HL-60 (cell line): ENCODE measurements at places on chromosomes 1 and 21.
A peak's percentile ranks its signal among the peaks of the same experiment; 100 is the strongest.

- no peak for DNase-seq
These were observed 6.2 kb upstream of the ACP6 start for GRCh38 chr1:147676311-147677085.

DNA sequence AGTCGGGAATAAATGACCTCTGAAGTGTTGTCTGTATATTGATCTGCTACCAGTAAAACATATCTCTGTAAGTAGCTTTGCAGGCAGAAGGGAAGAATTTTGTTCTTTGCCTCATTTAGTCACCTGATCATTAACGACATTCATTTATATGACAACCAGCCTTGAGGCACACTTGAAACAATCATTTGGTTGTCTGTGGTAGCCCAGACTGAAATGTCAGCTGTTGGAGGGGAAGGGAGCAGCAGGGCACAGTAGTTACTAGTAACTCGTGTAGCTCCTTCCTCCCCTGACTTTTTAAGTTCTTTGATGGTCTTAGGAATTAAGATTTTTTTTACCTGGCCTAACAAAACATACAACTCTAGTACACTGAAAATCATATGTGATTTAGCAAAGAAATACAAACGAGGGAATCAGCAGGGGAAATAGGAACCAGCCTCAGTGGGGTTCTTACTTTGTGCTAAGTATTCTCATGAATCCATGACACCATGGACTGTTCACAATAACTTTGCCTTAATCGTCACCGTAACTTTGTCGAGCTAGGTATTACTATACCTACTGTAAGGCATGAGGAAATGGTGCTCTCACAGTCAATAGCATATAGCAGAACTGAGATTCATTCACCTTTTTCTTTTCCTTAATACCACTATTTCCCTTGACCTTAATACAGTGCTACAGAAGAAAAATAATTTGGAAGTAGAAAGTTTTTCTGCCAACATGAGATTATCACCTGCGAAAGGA, 6.4 kb downstream of the IL12RB2 start:
- no peak for DNase-seq

DNA sequence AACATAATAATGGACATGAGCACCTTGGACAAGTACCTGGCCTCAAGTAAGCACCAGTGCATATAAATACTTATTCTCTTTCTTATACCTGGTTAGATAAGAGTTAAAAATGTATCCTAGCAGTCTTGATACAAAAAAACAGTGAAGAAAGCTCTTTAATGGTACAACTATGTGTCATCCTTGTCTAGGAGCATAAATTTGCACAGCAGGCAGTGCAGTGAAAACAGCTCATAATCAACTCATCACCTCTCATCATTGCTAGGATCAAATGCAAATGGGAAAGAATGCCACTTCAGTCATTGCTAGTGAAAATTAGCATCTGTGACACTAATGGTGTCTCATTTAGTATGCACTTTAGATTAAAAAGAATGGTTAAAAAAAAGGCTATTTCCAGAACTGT, 7.6 kb downstream of the SAMSN1 start:
- no peak for DNase-seq

GRCh38 chr1:24996983-24997893, 67.2 kb upstream of the RUNX3 start:
- DNase-seq, result peak; percentile 43

DNA sequence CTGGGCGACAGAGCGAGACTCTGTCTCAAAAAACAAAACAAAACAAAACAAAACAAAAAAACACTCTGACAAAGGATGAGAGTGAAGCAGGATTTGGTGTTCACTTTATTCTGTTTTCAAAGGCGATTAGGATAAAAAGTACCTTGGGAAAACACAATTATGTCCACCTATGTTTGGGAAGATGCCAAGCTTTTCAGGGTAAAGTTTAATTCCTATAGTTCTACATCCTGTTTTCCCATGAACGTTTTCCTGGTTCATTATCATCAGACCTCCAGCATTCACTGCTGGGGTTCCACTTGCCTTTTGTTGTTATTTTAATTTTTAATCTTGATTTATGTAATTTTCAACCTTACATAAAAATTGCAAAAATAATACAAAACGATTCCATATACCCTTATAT, 4.9 kb upstream of the NID1 start:
- no peak for DNase-seq

DNA sequence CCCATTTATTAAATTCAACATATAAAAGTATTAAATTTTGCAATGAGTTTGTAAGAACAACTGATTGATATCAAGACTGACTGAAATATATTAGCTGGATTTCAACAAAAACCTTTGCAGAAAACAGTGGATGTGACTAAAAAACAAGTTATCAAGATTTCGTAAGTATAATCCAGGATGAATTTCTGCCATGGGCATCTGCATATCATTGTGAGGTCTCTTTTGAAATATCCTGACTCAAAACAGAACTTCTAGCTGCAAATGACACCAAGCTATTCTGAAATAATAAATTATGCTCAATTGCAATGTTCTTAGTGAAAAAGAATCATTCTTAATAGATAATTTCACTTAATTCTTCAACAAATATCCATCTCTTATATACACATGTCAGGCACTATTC, 52.6 kb downstream of the CD34 start:
- DNase-seq, result no peak

GRCh38 chr1:86788300-86789206, 84.2 kb downstream of the SH3GLB1 start:
- peak; percentile 67 for DNase-seq

DNA sequence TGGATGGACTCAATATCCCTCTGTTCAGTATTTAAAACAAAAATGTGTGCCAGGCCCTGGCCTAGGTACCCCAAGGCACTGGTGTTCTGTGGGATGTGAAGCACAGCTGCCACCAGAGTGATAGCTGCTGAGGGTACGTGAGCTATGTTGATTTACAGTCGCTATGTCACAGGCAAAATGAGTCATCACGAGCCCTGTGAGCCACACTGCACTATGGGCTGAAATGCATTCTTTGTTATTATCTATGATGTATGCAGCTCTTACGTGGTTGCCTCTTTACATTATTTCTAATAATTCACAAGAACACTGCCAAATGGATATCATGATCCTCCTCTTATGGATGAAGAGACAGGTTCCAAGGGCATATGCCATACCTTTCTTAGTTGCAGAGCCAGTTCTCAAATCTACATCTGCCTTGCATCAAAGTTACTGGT, 2.1 kb downstream of the TEX38 start:
- no peak for DNase-seq

GRCh38 chr21:31289702-31290101, 54.4 kb downstream of the TIAM1 start:
- no peak for DNase-seq

GRCh38 chr1:63173161-63173560, 149.2 kb upstream of the FOXD3 start:
- DNase-seq, result no peak

DNA sequence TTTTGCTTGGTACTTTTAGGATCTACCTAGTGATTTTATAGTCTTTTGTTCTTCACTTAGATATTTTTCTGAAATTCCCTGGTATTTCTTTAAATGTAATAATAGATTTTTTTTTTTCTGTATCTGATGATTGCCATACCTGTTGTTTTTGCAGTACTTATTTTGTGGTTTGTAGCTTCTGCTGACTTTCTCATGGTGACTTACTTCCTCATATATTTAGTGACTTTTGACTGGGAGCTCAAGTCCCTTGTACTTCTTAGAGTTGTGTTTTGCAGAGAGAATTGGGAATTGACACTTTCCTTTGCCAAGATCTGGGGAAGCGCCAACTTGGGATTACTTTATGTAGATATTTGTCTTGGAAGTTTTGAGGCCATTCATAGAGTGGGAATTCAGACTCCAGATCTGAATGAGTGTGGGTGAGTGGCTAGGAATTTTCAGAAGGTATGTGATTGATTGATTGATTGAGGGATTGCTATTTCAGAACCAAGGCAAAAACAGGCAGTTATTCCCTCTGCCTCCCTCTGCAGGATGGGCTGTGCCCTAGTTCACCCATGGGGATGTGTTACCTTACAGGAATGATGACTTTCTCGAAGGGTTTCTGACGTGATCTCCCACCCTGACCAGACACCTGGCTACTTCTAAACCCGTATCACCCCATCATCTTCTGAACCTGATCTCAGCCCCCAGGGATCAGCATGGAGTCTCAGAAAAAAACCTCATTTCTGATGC, 219.5 kb downstream of the URB2 start:
- no peak for DNase-seq

DNA sequence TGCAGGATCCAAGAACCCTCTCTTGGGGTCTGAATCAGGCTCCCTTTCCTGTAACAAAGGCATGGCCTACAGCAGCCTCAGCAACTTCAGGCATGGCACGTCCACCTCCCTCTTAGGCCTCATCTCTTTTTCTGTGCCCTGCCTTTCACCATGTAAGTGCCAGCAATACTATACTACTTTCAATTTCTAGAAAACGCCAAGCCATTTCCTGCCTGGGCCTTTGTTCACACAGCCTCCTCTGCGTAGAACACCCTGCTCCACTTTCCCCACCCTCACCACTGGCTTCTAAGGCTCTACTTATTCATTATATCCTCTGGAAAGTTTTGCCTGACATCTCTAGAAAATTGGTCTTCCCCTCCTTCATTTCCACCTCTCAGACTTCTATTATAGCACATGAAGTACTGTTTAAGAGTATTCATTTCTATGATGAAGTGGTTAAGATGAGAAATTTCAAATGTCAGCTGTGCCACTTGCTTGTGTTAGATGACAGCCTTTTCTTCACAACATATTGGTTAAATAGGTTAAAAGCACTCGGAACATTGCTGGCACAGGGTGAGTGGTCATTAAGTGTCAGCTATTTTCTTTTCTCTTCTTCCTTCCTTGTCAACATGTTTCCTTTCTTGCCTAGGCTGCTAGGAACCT, 41.6 kb upstream of the VWA5B1 start:
- DNase-seq, result no peak

DNA sequence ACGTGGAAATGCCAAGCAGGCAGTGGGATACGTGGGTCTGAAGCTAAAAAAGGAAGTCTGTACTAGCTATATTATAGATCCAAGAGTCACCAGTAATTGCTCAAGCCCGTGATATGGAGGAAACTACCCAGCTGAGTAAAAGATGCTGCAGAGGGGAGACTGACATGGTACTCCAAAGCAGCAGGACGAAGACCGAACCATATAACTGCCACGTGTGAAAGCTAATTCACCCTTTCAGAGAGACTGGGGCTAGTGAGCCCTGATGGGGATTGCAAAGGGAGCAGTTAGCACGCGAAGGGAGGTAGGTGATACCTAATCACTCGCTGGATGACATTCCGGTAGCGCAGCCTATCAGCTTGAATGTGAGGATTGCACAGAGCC, 316 bp downstream of the AP4B1 start:
- DNase-seq, result peak; percentile 63

- no peak for DNase-seq
These were observed 564.2 kb downstream of the PTPRU start for GRCh38 chr1:29800522-29800956.

- DNase-seq, result no peak
These were observed 5.4 kb downstream of the PRAMEF12 start for GRCh38 chr1:12778907-12779306.

DNA sequence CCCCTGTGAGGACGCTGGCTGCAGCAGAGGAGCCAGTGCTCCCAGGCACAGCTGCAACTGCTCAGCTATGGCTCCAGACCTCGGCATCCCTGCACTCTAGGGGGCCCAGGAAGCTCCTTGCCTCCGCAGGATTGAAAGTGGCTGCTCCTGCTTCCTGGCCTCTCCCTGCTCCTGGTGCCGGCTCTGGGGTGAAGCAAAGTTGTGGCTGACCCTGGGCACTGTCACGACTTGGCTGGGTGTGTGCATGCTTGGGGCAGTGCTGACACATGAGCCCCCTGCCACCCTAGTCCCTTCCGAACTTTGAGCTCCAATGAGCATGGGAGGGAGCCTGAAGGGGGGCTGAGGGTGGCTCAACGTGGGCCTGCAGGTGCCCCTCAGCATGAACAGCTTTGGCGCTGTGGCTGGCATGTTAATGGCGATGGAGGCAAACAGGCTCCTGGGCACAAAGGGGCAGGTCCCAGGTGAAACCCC, 1512.2 kb downstream of the KCNT2 start:
- no peak for DNase-seq

GRCh38 chr1:116064616-116065015, 46.6 kb upstream of the MAB21L3 start:
- no peak for DNase-seq

DNA sequence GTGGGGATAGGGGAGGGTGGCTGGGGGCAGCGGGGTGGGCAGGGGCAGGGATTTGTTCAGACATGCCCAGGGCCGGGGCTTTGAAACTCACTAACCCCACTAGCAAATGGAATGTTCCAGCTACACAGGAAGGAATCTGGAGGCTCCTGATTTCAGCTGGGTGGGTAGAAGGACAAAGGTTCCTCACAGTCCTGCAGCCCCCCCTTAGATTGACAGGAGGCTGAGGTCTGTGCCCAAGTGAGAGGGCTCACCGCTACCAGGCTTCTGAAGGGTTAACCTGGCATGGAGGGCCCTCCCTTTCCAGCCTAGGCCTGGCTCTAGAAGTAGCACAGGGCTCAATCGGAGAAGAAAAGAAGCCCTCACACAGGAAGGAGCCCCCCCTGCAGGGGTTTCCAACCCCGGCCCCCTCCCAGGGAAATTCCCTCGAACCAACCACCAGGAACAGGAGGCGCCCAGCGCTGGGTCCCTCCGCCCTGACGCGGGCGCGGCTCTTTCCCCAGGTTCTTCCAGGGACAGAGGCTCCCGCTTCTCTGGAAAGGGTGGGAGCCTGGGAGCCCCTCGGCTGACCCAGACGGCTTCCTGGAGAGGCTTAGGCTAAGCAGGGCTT, 3.3 kb downstream of the EPHA2 start:
- no peak for DNase-seq

GRCh38 chr21:39518055-39518846, 66.5 kb downstream of the SH3BGR start:
- DNase-seq, result peak; percentile 54
